Lower lobe of right lung (tissue), 2 donors: ENCODE measurements at places on chromosomes 2 and 18.

- no peak overlapping the region for H3K27ac ChIP-seq
- H3K36me3 ChIP-seq, result no peaks in the 10 kb centered on the region
- DNase-seq, result no peak
- no peaks in the 10 kb centered on the region for H3K4me1 ChIP-seq
These were observed 398.9 kb downstream of the NCKAP5 start for GRCh38 chr2:133169274-133169912.

- H3K36me3 ChIP-seq, result peaks cover 87% of the 10 kb centered on the region
- H3K27me3 ChIP-seq, result no peaks in the 10 kb centered on the region
- peaks cover 19% of the 10 kb centered on the region for H3K4me1 ChIP-seq
- no peak for DNase-seq
These were observed 31.6 kb upstream of the SNORC start for GRCh38 chr2:232838406-232838874.

DNA sequence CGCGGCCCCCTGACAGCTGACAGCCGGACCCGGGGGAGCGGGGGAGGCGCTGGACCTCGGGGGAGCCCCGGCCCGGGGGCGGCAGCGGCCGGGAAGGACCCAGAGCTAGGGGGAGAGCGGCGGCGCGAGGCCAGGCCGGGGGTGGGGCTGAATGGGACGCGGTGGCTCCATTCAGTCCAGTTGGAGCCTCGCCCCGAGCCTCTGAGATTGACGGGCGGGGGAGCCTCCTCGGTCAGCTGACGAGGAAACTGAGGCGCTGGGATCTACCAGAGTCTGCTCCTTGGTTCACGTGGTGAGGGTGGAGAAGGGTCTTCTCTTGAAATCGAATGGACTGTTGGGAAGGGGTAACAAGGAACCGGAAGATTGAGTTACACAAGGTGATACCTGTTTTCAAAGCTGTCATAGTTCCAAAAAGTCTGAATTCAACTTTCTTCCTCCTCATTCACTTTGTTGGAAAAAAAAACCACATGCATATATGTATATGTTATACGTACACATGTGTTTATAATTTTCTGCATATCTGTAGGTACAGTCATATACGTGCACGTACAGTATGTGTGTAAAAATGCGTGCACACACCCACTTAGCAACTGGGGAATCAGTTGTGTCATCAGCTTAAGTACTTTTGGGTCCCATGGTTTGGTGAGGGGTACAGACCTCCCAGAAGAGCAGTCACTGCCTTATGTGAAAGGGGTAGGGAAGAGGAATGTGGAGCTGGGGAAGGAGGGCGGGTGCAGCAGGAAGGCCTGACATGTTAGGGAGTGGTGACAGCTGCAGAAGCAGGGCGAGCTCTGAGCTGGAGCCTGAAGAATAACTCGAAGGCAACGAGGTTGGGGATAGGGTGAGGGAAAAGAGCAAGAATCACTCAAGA lies 628 bp downstream of the PPP1R7 start:
- H3K36me3 ChIP-seq, result peaks cover 26% of the 10 kb centered on the region
- peak overlapping the region; percentile 85 for H3K27ac ChIP-seq
- no peak for DNase-seq

DNA sequence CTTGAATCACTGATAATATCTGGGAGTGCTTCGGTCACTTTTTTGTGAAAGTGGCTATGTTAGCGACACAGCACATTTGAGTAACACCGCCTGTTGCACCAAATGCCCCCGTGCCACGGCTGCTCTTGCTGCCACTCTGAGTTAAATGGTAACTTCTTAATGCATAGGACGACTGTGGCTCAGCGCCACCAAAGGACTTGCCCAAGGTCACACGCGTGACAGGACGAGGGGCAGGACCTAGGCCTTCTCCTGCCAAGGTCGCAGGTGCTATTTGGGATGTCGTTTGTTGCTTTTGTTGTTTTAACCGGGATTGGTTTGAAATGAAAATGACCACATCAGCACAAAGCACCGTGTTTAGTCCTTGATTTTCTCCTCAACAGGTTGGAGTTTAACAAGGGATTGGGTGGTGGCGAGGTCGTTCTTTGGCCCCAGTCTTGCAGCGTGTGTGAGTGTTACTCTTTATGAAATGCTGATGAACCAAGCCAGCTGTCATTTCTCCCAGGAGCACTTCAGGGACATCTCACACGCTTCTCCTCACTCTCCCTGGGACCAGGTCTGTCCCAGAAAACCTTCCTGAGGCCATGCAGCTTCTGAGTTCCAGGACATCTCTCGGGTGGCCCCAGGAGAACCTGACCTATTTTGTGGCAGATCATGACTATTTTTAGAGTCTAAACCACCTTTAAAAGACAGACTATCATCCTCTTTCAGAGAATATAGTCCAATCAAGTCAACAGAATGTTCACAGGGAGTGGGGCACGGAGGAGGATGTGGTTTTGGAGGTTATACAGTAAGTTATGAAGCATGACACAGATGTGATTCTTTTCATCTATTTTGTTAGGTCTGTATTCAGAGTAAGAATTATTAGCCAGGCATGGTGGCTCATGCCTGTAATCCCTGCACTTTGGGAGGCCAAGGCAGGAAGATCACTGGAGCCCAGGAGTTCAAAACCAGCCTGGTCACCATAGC lies 49.9 kb downstream of the MTCL1 start:
- no peak overlapping the region for H3K4me3 ChIP-seq
- no peaks in the 10 kb centered on the region for H3K4me1 ChIP-seq

- H3K27me3 ChIP-seq, result no peaks in the 10 kb centered on the region
- DNase-seq, result no peak
- H3K4me3 ChIP-seq, result no peak overlapping the region
- H3K4me1 ChIP-seq, result no peaks in the 10 kb centered on the region
These were observed 747.9 kb downstream of the SOCS6 start for GRCh38 chr18:71036783-71037182.

GRCh38 chr2:170144761-170145160 lies 33.2 kb upstream of the MYO3B start:
- H3K4me3 ChIP-seq, result no peak overlapping the region
- H3K27ac ChIP-seq, result no peak overlapping the region
- DNase-seq, result no peak
- no peaks in the 10 kb centered on the region for H3K4me1 ChIP-seq

- no peaks in the 10 kb centered on the region for H3K4me1 ChIP-seq
- no peaks in the 10 kb centered on the region for H3K36me3 ChIP-seq
- no peak for DNase-seq
- no peak overlapping the region for H3K4me3 ChIP-seq
These were observed 335.0 kb upstream of the KCNH7 start for GRCh38 chr2:163173591-163173990.

DNA sequence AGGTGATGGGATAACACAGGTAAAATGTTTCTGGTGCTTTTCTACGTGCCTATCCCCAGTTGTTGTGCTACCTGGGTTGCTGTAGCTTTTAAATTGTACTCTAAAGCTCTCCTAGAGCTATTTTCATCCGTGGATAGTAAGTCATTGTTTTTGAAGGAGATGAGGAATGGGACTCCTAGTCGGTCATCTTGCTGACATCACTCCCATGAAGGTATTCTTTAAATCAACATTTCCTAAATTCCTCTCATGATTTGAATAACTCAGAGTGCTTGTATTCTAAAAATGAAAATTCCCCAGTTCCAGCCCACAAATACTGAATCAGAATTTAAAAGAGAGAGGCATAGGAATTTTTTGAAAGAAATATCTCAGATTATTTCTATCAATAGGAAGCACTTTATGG lies 44.3 kb downstream of the CCDC148 start:
- no peaks in the 10 kb centered on the region for H3K36me3 ChIP-seq
- no peak for DNase-seq
- no peaks in the 10 kb centered on the region for H3K27me3 ChIP-seq
- H3K4me3 ChIP-seq, result no peak overlapping the region
- no peak overlapping the region for H3K27ac ChIP-seq

DNA sequence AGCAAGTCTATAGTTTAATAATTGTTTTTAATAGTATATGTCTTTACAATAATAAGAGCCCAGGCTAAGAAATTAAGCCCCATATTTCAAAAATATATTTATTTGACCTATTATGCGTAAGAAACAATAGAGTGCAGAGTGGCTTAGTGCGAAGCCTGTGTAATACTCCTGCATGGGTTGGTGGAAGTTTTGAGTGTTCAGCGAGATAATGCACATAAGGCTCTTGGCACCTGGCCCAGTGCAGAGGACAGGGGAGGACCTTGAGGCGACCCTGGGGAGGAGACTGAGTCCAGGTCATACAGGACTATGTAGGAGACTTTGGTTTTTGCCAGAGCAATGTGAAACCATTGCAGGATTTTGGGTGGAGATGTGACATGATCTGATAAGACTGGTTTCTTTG lies 132.4 kb upstream of the ST6GAL2 start:
- no peaks in the 10 kb centered on the region for H3K36me3 ChIP-seq
- H3K4me3 ChIP-seq, result no peak overlapping the region
- DNase-seq, result no peak
- no peaks in the 10 kb centered on the region for H3K4me1 ChIP-seq

GRCh38 chr18:59834267-59834666 lies 65.5 kb upstream of the PMAIP1 start:
- H3K27ac ChIP-seq, result no peak overlapping the region
- H3K36me3 ChIP-seq, result no peaks in the 10 kb centered on the region
- DNase-seq, result no peak

GRCh38 chr2:241373446-241373845 lies 17.4 kb downstream of the FARP2 start:
- DNase-seq, result no peak
- no peak overlapping the region for H3K27ac ChIP-seq
- peaks cover 25% of the 10 kb centered on the region for H3K36me3 ChIP-seq
- H3K27me3 ChIP-seq, result no peaks in the 10 kb centered on the region
- H3K4me1 ChIP-seq, result peaks cover 8% of the 10 kb centered on the region

DNA sequence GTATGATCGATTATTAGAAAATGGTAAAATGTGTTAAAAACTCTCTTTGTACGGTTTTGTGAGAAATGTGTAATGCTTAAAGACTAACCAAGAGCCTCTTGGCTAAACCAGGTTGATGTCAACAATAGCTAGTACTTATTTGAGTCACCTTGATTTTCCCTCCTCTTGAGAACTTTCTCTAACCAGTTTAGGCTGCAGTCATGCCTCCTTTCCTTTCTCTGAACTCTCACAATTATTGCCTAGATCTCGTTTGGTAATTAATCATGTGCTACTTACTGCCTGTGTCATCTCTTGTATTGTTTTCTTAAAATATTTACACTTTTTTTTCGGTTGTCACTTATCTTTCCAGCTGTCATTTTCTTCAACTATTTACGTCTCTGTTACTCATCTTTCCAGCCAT lies 1.1 kb upstream of the EPC2 start:
- H3K4me3 ChIP-seq, result peak overlapping the region; percentile 93
- peak overlapping the region; percentile 99 for H3K27ac ChIP-seq
- H3K27me3 ChIP-seq, result no peaks in the 10 kb centered on the region
- no peak for DNase-seq
- H3K4me1 ChIP-seq, result peaks cover 30% of the 10 kb centered on the region

- no peaks in the 10 kb centered on the region for H3K27me3 ChIP-seq
- no peaks in the 10 kb centered on the region for H3K36me3 ChIP-seq
- H3K27ac ChIP-seq, result no peak overlapping the region
- no peak overlapping the region for H3K4me3 ChIP-seq
- DNase-seq, result no peak
These were observed 35.6 kb downstream of the OTOF start for GRCh38 chr2:26442301-26442700.

- no peaks in the 10 kb centered on the region for H3K27me3 ChIP-seq
- no peaks in the 10 kb centered on the region for H3K4me1 ChIP-seq
- no peak for DNase-seq
These were observed 15.5 kb downstream of the REG3G start for GRCh38 chr2:79041032-79041448.

GRCh38 chr18:70998490-70998889 lies 709.6 kb downstream of the SOCS6 start:
- no peak overlapping the region for H3K27ac ChIP-seq
- no peaks in the 10 kb centered on the region for H3K4me1 ChIP-seq
- H3K36me3 ChIP-seq, result no peaks in the 10 kb centered on the region
- no peak overlapping the region for H3K4me3 ChIP-seq
- DNase-seq, result no peak

DNA sequence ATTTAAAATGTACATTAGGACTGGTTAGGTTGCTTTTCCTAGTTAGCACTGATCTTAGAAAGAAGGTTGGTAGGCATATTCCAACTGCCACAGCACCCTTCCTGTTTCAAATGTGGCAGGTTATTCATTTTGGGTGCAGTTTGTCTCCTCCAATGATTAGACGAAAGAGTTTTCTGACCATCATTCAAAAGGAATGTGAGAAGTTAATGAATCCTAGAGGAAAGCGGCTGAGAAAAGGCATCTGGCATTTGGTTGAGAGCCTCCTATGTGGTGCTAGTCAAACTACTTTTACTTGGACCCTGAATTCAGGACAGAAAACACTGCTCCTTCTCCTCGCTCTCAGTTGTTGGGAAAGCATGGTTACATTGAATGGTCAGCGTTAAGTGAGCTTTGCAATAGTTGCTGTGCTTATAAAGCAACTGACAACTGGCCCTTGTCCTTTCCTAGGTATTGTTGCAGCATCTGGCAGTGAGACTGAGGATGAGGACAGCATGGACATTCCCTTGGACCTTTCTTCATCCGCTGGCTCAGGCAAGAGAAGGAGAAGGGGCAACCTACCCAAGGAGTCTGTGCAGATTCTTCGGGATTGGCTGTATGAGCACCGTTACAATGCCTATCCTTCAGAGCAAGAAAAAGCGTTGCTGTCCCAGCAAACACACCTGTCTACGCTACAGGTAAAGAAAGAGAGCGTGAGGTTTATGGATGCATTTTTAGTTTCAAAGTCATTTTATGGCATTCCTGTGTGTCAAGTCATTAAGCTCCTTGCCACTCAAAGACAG lies 6.1 kb downstream of the TGIF1 start:
- DNase-seq, result no peak
- peaks cover 55% of the 10 kb centered on the region for H3K4me1 ChIP-seq
- H3K4me3 ChIP-seq, result no peak overlapping the region

- no peak overlapping the region for H3K27ac ChIP-seq
- H3K4me1 ChIP-seq, result no peaks in the 10 kb centered on the region
- H3K4me3 ChIP-seq, result no peak overlapping the region
- no peak for DNase-seq
- no peaks in the 10 kb centered on the region for H3K36me3 ChIP-seq
These were observed 287.7 kb downstream of the INSIG2 start for GRCh38 chr2:118375907-118376485.

GRCh38 chr2:166436189-166436588 lies 57.9 kb downstream of the SCN7A start:
- H3K27ac ChIP-seq, result no peak overlapping the region
- H3K27me3 ChIP-seq, result no peaks in the 10 kb centered on the region
- H3K36me3 ChIP-seq, result no peaks in the 10 kb centered on the region
- no peak overlapping the region for H3K4me3 ChIP-seq
- H3K4me1 ChIP-seq, result no peaks in the 10 kb centered on the region
